ENCODE measurements at places on chromosomes 5 and 9.

DNA sequence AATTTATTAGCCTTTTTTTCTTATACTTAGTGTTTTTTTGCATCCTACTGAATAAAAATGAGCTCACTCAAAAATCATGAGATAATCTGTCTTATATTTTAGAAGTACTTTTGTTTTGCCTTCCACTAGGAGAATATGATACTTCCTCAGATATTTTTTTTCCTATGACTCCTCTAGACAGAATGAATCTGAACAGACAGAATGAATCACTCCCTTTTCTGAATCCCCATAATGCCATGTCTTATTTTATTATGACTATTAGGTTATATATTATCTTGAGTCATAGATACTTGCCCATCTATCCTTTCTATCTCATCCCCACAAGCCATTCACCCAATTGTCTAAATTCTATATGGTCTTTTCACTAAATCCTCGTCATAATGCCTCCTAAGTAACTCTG is 134.6 kb downstream of the BRINP1 start:
- no peak for DNase-seq

DNA sequence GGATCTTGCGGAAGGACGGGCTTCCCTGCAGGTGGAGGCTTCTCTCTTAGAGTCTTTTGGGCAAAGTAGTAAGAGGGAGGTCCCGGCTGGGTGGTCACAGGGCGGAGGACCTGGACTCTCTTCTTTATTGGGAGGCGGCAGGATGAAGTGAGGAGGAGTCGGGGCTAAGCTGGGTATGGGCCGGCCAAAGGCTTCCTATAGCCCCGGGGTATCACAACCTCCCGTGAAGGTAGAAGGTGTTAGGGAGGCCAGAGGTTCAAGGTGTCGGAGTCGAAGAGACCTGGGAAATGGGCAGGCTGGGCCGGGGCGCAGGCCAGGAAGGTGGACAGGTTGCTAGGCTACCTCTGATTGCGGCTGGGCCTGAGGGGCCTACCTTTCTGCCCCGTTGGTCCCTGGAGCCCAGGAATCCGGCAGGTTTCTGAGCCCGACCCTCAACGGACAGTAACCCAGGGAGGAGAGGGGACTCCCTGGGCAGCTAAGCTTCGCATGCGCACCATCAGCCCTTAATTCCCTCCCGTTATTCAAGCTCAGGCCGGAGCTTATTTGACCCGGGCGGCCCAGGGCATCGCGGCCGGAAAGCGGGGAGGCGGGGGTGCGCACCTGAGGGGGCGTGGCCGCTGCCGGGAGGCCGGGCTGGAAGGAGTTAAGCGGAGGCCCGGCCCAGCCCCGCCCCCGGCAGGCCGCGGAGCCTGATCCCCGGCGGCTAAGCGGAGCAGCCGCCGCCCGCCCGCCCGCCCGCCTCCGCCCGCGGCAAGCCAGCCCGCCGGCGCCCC is at the start of gene TESK1:
Gene TESK1 (plus strand): TSS at position 685 of the 773 bp plus-strand sequence. CDS start 358 bp downstream, outside the sequence.
- peak; percentile 76 for DNase-seq

DNA sequence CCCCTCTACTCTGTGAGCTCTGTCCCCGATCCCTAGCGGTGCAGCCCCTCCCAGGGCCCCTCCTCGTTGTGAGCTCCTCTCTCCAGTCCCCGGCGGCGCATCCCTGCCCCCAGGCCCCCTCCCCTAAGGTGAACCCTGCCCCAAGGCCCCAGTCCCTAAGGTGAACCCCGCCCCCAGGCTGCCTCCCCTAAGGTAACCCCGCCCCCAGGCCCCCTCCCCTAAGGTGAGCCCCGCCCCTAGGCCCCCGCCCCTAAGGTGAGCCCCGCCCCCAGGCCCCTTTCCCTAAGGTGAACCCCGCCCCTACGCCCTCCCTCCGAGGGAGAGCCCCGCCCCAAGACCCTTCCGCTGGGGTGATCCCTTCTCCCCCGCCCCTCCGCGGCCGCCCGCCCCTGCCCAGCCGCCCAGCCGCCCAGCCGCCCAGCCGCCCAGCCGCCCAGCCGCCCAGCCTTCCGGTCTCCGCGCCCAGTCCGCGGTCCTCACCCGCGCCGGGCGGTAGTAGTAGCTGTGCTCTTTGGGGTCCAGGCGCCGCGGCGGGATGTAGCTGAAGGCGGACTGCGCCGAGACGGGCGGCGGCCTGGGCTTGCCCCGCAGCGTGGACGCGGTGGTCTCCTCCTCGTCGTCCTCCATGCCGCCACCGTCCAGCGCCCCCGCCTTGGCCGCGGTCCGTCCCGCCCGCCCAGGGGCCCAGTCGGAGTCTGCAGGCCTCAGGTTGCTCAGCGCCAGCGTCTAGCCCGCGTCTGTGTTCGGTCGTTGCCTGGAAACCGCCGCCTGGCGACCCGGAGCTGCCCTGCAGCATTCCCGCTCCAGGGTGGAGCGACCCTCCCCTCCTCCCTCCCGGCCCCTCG is at the start of gene CFAP90:
Gene CFAP90 (minus strand): TSS at position 739 of the 845 bp plus-strand sequence. CDS start 112 bp downstream, at position 627.
- no peak for DNase-seq

- DNase-seq = no peak
These were observed 28.2 kb downstream of the CATSPER3 start for GRCh38 chr5:134995850-134996402.

DNA sequence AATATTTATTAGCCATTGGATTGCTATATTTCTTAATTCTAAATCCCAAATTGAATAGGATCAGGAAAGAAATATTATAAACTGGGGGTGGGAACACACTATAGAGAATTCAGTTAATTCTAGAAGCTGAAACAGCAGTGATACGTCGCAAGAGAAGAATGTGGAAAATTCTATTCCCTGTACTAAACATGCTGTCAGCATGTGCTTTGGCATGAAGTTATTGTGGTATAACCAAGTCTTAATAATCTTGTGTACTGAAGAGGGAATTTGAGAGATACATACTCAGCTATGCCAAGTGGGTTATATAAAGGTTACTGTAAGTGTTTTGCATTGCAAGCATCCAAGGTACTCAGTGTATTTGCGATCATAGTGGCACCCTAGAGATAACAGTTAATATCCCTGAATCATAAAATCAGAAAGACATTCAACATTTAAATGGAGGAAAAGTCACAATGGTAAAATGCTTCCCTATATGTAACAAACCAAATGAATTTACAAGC is 1492.9 kb upstream of the C9orf72 start:
- DNase-seq = no peak

DNA sequence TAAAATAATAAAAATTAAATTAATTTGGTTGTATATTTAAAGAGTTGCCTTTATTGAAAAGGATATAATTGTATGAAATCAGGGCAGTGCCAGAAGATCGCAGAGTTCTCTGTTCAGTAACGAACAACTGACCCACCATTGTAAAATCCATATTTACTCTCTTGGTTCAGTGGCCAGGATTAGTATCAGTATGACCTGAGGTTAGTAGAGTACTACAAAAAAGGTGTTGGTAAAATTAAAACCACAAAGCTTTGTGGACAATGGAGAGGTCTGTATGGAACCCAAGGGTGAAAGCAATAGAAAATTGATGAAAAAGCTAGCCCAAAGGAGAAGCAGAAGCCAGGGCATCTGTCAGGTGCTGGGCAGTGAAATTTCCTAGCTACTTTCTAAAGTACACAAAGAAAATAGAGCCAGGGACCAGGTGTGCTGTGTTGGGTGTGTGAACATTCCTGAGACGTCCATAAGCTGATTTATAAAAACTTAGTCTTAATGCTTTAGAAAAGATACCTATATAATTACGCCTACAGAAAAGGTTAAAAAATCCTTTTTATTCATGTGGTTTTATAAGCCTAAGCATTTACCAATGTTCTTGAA is 159.5 kb downstream of the AOPEP start:
- DNase-seq = no peak

- DNase-seq = no peak
These were observed 510.4 kb downstream of the CCDC171 start for GRCh38 chr9:16063241-16063591.

DNA sequence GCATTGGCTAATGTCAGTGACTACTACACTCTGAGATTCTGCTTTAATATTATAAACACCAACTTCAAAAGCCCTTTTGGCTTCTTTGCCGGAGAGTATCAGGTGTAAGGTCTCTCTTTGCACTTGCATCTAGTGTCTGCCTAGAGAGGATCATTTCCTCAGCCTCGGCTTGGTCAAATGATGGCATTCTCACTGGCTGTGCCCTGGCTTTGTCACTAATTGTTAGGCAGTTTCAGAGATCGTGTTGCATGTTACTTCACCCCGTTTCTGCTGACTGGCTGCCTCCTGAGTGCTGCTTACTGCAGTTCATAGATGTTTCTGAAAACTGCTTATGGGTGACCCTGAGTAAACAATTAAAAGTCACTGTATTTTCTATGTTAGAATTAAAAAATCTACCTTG is 48.8 kb downstream of the SLC1A3 start:
- no peak for DNase-seq
